ENCODE measurements at places on chromosomes 4 and X.

DNA sequence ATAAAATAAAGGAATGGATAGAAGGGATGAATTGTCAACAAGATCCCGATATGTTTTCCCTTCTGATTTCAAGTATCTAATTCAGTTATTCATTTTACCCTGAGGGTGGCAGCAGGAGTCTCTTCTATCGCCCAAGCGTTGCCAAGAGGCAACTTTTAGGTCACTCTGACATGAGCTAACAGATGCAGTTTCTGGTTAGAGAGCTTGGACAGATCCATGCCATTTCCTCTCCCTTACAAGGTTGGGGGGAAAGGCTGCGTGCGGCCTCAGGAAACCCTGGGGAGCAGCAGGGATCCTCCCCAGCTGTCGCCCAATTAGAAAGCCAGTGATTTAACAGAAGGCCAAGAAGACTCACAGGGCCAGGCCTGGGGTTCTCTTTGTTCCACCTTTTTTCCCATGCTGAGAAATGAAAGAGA lies 35.3 kb upstream of the WAS start:
- DNase-seq = peak; percentile 52

DNA sequence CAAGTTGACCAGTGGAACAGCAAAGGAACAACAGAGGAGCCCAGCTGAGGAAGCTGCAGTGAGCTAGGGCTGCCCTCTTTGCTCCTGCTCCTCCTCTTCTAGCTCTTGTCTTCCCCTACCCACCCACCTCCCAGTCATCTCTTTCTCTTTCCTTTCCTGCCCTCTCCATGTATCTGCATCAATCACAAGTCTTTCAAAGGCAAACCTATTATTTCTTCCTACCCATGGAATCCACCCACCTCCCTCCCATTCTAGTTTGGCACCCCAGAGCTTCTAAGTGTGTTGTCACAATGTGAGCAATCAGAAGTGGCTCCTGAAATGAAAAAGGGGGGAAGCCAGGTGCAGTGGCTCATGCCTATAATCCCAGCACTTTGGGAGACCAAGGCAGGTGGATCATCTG lies 69.3 kb downstream of the TSC22D3 start:
- DNase-seq = no peak

GRCh38 chrX:10496345-10496965 lies 123.9 kb downstream of the MID1 start:
- DNase-seq = no peak

- no peak for DNase-seq
These were observed 28.0 kb downstream of the NAT8L start for GRCh38 chr4:2087170-2087569.

DNA sequence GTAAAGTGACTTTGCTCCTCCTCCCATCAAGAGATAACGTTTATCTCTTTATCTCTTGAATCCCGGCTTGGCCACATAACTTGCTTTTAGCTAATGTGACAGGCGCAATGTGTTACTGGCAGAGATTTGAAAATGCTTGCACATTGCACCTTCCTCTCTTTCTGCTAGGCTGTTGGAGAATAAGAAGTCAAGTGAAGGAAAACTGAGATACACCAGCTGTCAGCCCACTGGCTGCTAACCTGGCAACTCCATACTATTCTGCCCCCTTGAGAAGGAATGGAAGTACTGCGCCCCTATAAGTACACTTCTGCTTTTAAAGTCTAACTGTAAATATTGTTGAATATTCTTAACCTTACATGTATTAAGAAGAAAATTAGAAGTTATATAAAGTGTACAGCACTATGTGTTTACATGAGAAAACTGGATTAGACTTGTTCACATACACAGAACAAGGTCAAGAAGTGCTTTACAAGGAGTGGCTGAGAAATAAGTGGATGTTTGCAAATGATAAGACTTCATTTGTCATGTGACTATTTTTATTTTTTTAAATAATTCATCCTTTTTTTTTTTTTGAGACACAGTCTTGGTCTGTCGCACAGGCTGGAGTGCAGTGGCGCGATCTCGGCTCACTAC lies 424.5 kb upstream of the CTSO start:
- peak; percentile 25 for DNase-seq

DNA sequence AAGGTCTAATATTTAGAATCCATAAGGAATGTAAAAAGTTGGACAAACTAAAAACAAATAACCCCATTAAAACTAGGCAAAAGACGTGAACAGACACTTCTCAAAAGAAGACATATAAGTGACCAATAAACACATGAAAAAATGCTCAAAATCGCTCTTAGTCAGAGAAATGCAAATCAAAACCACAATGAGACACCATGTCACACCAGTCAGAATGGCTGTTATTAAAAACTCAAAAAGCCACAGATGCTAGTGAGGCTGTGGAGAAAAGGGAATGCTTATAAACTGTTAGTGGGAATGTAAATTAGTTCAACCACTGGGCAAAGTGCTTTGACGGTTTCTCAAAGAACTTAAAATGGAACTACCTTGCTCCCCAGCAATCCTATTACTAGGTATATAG lies 674.3 kb upstream of the MAGEB2 start:
- no peak for DNase-seq

- DNase-seq = peak; percentile 17
These were observed 369.3 kb downstream of the FBXW7 start for GRCh38 chr4:152166567-152166966.

- no peak for DNase-seq
These were observed 58.5 kb downstream of the SLC2A9 start for GRCh38 chr4:9962611-9963314.

DNA sequence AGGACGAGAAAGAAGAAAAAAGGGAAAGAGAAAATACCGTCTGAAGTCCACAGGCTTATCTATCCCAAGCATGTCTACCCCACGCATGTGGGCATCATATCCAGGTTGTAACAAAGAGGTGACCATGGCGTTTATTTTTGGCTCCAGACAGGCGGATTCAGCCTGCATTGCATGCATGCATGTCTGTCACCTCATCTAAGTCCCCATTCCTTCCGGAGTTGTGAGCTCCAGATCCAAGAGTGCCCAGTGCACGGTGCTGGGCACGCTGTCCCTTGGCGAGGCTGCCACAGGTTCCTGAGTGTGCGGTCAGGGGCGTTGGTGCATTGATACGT lies 905 bp upstream of the GALNTL6 start:
- no peak for DNase-seq

DNA sequence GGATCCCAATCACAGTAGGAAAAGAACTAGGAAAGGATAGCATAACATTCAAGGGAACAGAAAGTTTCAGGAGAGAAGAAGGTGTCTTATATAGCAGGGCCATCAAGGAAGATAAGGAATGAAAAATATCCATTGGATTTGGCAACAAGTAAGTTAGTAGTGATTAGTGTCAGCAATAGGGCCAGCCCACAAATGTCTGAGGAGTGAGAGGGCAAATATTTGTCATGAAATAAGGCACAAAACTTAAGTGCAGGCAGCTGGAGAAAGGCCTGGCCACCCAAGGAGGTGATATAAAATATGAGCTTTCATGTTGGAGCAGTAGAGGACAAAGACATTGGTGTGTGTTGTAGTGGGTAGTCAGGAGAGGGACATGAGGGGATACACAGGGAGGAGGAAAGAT lies 132.1 kb downstream of the COL4A6 start:
- no peak for DNase-seq

DNA sequence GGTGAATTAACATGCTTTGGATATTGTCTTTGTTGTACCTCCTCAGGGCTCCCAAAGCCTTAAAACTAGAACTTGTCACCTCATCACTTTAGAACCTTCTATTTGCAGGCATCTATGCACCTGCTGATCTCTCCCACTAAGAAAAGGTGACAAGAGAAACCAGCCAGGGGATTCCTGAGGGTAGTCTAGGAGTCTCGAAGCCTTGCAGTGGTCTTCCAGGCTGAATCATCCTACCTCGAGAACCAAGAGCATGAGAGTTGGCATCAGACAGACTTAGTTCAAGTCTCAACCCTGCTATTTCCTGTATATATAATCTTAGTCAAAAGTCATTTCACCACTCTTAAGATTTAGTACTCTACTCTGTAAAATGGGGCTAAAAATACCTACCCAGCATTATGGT lies 29.6 kb downstream of the RTL5 start:
- DNase-seq = no peak

DNA sequence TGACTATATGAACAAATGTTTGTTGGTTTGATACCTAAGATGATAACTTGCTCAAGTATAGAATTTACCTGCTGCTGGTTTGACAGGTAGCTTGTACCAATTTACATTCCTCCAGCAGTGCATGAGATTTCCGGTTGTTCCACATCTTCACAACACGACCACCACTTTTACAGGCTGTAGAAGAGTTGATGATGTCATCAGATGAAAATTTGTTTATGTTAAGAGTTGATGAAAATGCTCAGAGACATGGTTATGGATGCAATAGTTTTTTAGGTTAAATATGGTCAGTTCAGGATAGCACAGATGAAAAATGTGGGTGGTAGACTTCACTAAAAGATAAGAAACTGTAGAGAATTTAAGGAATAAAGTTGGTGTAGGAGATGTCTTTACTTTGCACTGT lies 468.3 kb downstream of the PCDH18 start:
- no peak for DNase-seq

GRCh38 chrX:100698551-100698950 lies 33.4 kb downstream of the SYTL4 start:
- DNase-seq = peak; percentile 54

- DNase-seq = no peak
These were observed 75.2 kb upstream of the PLAC8 start for GRCh38 chr4:83189631-83190136.

DNA sequence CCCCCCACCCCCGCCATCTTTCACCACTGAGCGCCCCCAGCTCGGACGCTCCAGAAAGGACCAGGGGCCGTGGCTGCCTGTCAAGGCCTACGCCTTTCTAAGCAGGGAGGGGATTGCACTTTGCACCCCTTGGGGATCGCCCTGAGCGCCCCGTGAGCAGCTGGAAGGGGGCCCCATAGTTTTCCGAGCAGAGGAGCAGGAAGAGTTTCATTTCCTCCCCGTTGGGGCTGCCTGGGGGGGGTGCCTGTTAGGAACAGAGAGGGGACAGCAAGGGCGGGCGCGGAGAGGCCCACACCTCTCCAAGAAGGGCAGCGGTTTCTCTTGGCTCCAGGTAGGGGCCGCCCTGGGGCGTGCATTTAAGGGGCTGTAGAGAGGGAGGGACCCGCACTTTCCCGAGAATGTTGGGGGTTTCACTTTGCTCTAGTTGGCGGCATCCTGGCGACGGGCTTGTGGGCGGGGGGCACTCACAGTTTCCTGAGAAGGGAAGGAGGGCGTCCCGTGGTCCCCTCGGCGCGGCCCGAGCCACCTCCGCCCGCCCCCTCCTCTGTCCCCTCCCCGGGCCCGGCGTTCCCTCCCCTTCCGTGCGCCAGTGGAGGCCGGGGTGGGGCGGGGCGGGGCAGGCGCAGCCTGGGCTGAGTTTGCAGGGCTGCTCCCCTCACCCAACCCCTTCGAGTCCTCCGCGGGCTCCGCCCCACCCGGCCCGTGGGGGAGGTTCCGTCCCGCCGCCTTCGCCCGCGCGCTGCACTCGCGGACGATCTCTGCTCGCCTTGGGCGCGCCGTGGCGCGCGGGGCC lies 82.3 kb upstream of the CD99 start:
- no peak for DNase-seq

DNA sequence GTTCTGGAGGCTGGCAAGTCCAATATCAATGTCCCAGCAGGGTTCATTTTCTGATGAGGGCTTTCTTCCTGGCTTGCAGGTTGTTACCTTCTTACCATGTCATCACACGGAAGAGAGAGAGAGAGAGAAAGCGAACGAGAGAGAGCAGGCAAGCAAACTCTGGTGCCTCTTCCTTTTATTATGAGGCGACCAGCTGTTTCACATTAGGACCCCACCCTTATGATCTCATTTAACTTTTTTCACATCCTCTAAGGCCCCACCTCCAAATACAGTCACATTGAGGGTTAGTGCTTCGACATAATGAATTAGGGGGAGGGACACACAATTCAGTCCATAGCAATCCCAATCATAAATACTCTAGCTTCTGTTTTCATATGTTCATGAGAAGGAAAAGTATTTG lies 10.6 kb upstream of the GPR174 start:
- DNase-seq = no peak
